ENCODE measurements at places on chromosomes 12 and 14. TPM values are rescaled to one million over a fixed set of nuclear protein-coding genes. Genes with fewer than 3 reads are reported as not detected.

DNA sequence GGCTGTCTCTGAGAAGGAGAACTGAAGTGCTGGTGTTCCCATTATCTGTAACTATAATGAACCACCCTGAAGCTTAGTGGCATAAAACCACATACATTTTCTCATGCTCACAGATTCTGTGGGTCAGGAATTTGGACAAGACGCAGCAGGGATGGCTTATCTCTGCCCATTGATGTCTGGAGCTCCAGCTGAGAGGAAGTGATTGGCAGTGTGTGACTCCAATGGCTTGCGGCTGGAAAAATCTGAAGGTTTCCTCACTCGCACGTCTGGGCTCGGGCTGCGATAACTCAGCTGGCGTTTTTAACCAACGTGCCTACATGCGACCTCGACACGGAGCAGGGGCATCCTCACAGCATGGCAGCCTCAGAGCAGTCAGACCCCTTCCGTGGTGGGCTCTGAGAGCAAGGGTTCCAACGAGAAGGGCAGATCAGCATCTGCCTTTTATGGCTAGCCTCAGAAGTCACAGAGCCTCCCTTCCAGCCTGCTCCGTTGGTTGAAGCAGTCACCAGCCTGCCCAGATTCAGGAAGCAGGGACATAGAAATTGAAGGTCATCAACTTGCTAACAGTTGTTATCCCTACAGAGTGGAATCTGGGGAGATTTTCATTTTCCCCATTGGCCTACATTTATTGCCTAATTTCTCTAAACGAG is 143.3 kb upstream of the BCL2L14 start:
- H3K4me1 ChIP-seq = no peaks in the 10 kb centered on the region
- no peaks in the 10 kb centered on the region for H3K36me3 ChIP-seq
- no peak overlapping the region for H3K4me3 ChIP-seq
- H3K27ac ChIP-seq = no peak overlapping the region

- no peak for DNase-seq
- no peak overlapping the region for H3K4me3 ChIP-seq
- no peak overlapping the region for H3K27ac ChIP-seq
- no peaks in the 10 kb centered on the region for H3K4me1 ChIP-seq
- no peaks in the 10 kb centered on the region for H3K36me3 ChIP-seq
Observed at GRCh38 chr12:18576648-18577047, 161.2 kb downstream of the PLCZ1 start.

The UTP20 gene
- 8.1 TPM for total RNA-seq

The LHX5 gene
- not detected for total RNA-seq

The AVPR1A gene
- 0.16 TPM for total RNA-seq

DNA sequence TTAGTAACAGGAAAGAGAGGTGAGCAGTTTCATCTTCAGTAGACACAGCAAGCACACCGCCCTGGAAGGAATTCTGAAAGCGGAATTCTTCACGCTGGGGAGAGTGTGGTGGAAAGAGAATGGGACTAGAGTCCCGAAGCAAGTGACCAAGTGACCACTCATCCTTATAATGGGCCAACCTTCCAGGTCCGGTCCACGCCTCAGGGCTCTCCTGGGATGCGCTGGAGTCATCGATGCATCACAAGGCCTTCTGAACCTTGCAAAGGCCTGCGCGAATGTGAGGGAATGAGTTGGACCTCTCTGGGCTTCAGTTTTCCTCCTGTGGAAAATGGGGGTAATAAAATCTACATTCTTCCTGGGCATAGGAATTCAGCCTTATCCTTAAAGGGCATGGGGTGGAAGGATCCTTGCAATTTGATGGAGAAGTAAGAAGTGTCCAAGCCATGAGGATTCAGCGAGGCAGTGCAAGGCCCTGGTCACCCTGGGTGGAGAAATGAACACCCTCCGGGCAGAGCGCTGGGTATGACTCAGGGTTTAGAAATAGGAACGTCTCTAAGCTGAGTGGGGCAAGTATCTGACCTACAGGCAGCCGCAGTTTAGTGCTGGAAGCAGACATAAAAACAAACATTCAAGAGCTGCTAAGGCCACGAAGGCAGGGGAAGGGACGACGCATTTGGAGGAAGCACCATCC is 97.7 kb downstream of the SETD3 start:
- H3K36me3 ChIP-seq = no peaks in the 10 kb centered on the region
- no peaks in the 10 kb centered on the region for H3K4me1 ChIP-seq
- H3K27me3 ChIP-seq = no peaks in the 10 kb centered on the region

The GLI1 gene
- total RNA-seq = 0.84 TPM

GRCh38 chr12:56315249-56315621 is 553 bp downstream of the CNPY2 start:
- H3K36me3 ChIP-seq = peaks cover 17% of the 10 kb centered on the region
- peak overlapping the region; percentile 95 for H3K4me3 ChIP-seq
- H3K27ac ChIP-seq = peak overlapping the region; percentile 96

GRCh38 chr12:26149968-26150500 is 25.2 kb upstream of the BHLHE41 start:
- no peaks in the 10 kb centered on the region for H3K36me3 ChIP-seq
- no peak for DNase-seq
- H3K27ac ChIP-seq = no peak overlapping the region
- H3K4me3 ChIP-seq = no peak overlapping the region
- no peaks in the 10 kb centered on the region for H3K27me3 ChIP-seq
